ENCODE measurements at places on chromosomes 6 and 20. TPM values are rescaled to one million over a fixed set of nuclear protein-coding genes. Genes with fewer than 3 reads are reported as not detected.
A peak's percentile ranks its signal among the peaks of the same experiment; 100 is the strongest.

DNA sequence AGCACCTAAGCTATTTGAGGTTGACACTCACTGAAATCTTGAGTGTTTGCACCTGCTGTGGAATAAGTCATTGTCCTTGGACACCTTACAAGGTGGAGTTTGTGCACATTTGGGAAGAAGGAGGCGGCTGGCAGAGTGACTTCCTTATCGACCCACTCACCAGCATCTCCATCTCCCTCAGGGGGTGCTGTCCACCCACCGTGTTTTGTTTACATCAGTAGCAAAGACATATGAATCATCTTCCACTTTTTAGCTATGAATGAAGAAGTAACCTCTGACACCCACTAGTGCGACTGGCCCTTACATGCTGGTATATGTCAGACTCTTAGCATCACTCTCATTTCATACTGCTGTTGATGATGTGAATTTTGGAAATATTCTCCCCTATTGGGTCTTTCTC, 119.5 kb upstream of the SGK1 start:
- H3K27ac ChIP-seq, result peak overlapping the region; percentile 80
- no peak overlapping the region for H3K4me3 ChIP-seq
- H3K27me3 ChIP-seq, result no peaks in the 10 kb centered on the region
- H3K4me1 ChIP-seq, result peaks cover 36% of the 10 kb centered on the region

- no peak overlapping the region for H3K27ac ChIP-seq
- H3K4me1 ChIP-seq, result peaks cover 10% of the 10 kb centered on the region
- H3K27me3 ChIP-seq, result no peaks in the 10 kb centered on the region
These were observed 39.7 kb upstream of the ATXN1 start for GRCh38 chr6:16800942-16801341.

DNA sequence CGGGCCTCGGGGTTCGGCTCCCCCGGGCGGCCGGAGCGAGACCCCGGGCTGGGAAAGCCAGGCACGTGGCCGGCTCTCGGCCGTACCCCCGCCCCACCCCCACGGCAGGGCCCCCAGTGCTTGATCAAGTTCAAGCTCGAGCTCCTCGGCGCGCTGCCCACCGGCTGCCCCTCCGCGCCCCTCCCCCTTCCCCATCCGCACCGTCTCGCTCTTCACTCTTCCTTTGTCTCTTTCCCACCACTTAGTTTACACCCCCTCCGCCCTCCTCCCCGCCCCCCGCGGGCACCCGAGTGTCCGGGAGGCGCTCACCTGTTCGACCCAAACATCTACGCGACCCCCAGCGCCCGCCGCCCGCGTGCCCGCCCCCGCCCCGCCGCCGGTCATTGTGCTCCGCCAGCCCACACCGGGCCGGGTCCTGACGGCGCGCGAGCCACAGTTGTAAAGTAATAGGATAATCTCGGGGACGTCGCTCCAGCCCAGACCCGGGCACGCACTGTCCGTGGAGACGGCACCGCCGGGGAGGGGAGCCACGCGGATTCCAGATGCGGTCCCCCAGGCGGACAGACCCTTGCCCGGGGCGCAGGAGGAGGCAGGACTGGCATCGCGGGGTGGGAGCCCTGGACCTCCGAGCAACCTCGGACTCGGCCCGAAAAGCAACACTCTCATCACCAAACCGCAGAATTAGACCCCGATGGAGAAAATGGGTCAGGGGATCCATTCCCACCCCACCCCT, 100.7 kb downstream of the NOL4L start:
- H3K27ac ChIP-seq, result peak overlapping the region; percentile 51
- H3K27me3 ChIP-seq, result no peaks in the 10 kb centered on the region
- DNase-seq, result peak; percentile 53
- peaks cover 9% of the 10 kb centered on the region for H3K36me3 ChIP-seq

GRCh38 chr6:120604510-120604909, 729.8 kb downstream of the TBC1D32 start:
- no peak overlapping the region for H3K27ac ChIP-seq
- no peaks in the 10 kb centered on the region for H3K36me3 ChIP-seq

GRCh38 chr6:80959034-80959433, 793.4 kb downstream of the TENT5A start:
- H3K4me1 ChIP-seq, result no peaks in the 10 kb centered on the region
- no peaks in the 10 kb centered on the region for H3K36me3 ChIP-seq
- no peak for DNase-seq
- H3K27me3 ChIP-seq, result no peaks in the 10 kb centered on the region
- H3K4me3 ChIP-seq, result no peak overlapping the region

DNA sequence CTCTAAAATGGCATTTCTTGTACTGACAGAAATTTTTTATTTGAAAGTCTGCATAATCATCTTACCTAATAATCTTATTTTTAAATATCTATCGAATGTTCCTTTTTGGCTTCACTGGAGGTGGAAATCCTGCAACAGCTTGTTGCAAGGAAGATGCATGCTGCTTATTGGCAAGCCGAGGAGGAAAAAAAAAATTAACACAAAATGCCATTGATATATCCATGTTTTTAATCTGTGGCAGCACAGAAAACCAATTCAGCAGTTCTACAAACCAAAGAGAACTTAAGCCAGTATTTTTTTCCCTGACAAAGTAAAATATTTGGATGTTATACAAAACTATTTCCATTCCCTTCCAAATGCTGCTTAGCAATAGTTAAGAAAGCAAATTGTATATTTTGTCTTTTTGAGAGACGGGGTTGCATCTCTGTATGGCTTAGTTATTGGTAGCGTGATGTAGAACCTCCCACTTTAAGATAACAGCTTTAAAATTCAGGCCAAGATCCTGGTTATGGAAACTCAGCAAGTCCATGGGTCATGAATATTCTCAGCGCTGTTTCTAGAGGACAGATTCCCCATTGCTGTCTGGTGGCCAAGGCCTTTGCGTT, 231.4 kb downstream of the TMEM242 start:
- no peaks in the 10 kb centered on the region for H3K27me3 ChIP-seq
- H3K27ac ChIP-seq, result no peak overlapping the region
- DNase-seq, result no peak
- H3K4me3 ChIP-seq, result no peak overlapping the region

DNA sequence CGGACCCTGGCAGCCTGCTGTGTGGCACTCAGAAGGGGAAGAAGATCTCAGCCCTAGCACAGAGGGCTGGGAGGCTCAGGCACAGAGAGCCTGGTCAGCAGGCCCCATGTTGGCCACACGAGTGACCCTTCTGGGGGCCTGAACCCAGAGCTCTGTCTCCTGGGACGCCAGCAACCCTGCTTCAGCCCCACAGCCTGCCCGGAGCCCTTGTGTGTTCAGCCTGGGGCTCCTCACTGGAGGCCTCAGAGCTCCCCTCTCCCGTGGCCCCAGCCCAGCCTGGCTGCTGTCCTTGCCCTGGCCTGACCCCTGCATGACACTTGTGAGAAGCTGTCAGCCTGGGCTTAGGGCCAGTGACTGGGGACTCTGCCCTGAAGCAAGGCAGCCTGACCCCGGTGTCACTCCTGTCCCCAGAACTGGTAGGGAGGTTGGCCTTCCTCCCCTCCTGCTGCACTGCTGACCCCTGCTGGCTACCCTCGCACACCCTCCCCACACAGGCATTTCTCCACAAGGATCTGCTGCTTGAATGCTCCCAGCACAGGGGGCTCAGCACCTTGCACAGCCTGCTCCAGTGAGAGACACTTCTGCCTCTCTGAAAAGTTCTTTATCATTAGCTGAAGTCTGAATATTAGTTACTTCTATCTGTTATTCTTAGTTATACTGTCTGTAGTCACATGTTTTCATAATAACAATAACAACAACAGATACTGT, 15.4 kb upstream of the IP6K3 start:
- H3K27me3 ChIP-seq, result no peaks in the 10 kb centered on the region
- DNase-seq, result peak; percentile 75
- no peaks in the 10 kb centered on the region for H3K4me1 ChIP-seq
- no peaks in the 10 kb centered on the region for H3K36me3 ChIP-seq
- no peak overlapping the region for H3K4me3 ChIP-seq

GRCh38 chr20:32648761-32649650, 24.7 kb downstream of the C20orf203 start:
- no peak for DNase-seq
- H3K4me1 ChIP-seq, result peaks cover 9% of the 10 kb centered on the region
- no peak overlapping the region for H3K4me3 ChIP-seq
- no peak overlapping the region for H3K27ac ChIP-seq
- no peaks in the 10 kb centered on the region for H3K27me3 ChIP-seq

- peaks cover 27% of the 10 kb centered on the region for H3K36me3 ChIP-seq
- no peak for DNase-seq
- H3K4me3 ChIP-seq, result no peak overlapping the region
- no peaks in the 10 kb centered on the region for H3K27me3 ChIP-seq
- no peak overlapping the region for H3K27ac ChIP-seq
- peaks cover 16% of the 10 kb centered on the region for H3K4me1 ChIP-seq
These were observed 1.9 kb downstream of the PNLDC1 start for GRCh38 chr6:159801935-159802334.

GRCh38 chr20:1302685-1303541, 26.0 kb downstream of the SDCBP2 start:
- no peak for DNase-seq
- peaks cover 18% of the 10 kb centered on the region for H3K4me1 ChIP-seq
- no peak overlapping the region for H3K4me3 ChIP-seq
- H3K27ac ChIP-seq, result no peak overlapping the region
- no peaks in the 10 kb centered on the region for H3K36me3 ChIP-seq
- H3K27me3 ChIP-seq, result no peaks in the 10 kb centered on the region

GRCh38 chr20:41363601-41364000, 3.0 kb downstream of the EMILIN3 start:
- no peak overlapping the region for H3K27ac ChIP-seq
- peaks cover 19% of the 10 kb centered on the region for H3K27me3 ChIP-seq
- H3K4me1 ChIP-seq, result peaks cover 6% of the 10 kb centered on the region
- DNase-seq, result no peak
- H3K36me3 ChIP-seq, result no peaks in the 10 kb centered on the region

Gene TCF19
- total RNA-seq, result 82.6 TPM

Gene SLC12A5
- total RNA-seq, result 0.73 TPM

Gene CCN2
- total RNA-seq, result not detected

Gene LBP
- not detected for total RNA-seq

Gene ZFP57
- not detected for total RNA-seq

Gene RIMS4
- total RNA-seq, result not detected

Gene MOG
- total RNA-seq, result not detected
